Esophagus squamous epithelium (tissue), 5 donors: ENCODE measurements at places on chromosomes 1 and 21.

DNA sequence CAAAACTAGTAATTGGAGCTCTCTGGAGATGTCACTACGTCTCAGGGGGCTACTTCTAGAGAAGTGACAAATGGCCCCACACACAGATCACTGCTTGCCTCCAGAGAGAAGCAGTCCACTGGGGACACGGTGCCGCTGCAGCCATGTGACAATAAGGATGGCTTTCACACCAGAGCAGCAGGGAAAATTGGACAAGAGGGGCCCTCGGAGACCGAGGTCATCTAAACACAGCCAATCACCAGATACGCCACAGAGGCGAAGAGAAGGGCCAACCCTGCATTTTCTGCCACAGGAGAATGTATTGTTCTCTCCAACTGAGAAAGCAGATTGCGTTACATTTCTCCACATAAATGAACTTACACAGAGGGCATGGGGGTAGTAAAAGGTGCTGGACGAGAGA lies 51.2 kb upstream of the TIAM1 start:
- DNase-seq = no peak

DNA sequence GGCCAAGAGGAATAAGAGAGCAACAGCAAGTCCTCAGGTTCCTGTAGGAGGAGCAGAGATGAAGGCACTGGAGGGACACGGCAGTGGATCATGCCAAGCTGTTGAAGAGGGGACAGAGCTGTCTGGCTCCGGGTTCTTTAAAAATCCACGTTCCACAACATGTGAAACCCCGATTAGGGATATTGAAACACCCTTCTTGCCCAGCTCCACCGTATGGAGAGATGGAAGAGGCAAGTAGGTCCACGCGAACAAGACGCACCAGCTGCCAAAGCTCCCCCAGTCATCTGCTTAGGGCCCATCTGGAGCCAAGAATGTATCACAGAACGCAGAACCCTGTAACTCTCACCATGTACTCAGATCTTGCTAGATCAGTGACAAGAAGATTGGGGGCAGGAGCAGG lies 3.9 kb downstream of the C1orf198 start:
- no peak for DNase-seq

GRCh38 chr1:171744986-171745385 lies 3.1 kb upstream of the VAMP4 start:
- DNase-seq = no peak

DNA sequence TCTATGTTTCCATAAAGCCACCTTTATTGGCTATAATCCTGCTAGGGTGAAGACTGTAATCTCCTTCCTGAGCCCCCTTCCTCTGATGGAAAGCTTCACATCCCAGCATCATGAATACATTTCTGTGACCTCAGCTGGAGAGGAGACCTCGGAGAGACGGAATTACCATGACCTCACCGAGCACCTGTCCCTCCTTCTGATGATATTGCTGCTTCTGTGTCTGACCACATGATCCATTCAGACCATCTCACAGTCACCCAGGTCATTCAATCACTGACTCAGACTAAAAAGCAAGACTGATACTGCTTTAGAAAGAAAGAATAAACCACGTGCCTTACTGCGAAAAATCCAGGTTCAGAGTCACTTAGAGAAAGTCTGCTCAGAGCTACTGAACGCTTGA lies 8.8 kb downstream of the KCND3 start:
- DNase-seq = no peak

GRCh38 chr1:145730900-145731299 lies 11.6 kb downstream of the CD160 start:
- no peak for DNase-seq

- peak; percentile 69 for DNase-seq
These were observed 1.1 kb upstream of the JUN start for GRCh38 chr1:58784758-58785441.

DNA sequence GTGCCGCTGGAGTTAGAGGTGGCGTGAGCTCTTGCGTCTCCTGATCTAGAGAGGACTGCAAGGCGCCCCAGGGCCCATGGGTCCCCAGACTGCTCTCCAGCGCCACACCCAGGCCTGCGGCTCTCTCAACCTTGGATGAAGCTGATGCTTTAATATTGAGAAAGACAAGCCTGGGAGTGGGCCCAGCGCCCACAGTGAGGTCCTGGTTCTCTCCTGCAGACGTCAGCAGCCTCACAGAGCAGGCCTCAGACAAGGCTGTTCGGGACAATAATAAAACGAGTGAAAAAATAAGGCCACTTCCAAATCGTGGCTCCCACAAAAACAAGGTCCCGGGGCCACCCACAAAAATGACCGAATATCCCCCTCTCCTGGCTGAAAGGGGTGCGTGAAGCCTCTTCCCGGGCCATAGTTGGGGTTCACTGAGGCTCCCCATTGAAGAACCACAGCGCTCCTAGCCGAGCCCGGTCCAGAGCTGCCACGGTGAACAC lies 6.0 kb upstream of the DNMT3L start:
- DNase-seq = no peak

GRCh38 chr1:23825762-23826522 lies 713 bp upstream of the HMGCL start:
- no peak for DNase-seq

DNA sequence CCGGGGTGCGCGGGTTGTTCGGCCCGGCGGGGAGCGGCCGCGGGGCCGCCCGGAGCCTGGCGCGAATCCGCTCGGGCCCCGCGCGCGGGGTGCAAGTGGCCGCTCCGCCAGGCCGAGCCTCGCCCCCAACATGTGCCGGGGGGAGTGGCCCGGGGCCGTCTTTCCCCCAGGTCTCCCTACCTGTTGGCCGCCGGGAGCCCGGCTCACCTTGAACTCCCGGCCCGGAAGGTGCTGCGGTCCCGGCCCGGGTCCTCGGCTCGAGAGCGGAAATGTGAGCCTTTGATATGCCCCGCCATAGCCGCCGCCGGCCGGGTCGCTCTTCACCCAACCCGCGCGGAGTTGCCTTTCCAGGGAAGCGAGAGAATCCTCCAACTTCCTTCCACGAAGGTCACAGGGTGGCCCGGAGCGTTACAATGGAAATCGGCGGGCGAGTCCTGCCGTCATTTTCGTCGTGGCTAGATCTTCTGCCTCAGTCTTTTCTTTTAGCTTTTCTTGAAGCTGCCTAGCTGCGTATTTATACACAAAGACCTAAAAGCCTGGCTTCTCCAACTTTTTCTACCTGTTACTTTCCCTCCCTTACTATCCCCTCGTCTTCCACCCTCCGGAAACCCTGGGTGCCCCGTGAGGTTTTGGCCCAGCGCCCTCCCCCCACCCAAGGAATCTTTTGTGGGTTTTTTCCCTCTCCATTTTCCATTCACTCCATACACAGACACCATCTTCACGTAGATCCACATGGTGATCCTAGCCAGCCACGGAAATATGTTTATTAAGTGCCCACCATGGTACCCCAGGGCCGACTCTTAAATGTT lies 867 bp downstream of the PTGFRN start:
- DNase-seq = no peak

DNA sequence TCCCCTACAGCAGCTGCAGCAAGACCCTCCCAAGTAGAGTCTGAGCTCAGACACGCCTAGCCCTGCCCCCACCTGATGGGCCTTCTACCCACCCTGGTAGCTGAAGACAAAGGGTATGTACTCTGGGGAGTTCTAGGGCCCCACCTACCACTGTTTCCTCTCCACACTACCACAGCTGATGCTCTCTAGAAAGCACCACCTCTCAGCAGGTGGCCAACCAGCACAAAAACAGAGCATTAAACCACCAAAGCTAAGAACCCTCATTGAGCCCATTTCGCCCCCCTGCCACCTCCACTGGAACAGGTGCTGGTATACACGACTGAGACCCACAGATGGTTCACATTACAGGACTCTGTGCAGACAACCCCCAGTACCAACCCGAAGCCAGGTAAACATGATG lies 258.9 kb downstream of the SETD4 start:
- DNase-seq = no peak

DNA sequence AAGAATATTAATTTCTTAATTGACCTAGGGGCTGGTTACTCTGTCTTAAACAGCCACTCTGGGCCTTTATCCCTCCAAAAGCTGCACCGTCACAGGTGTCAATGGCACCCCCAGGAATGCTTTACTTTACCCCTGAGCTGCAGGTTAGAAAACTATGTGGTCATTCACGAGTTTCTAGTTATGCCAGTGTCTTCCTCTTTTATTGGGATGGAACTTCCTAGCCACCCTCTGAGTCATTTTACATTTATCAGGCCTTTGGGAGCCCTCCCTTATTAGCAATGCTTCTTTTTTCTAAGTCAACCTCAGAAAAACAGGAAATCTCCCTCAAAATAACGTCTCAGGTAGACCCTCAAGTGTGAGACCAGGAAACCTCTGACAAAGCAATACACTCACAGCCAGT lies 59.4 kb upstream of the USH2A start:
- DNase-seq = no peak

- no peak for DNase-seq
These were observed 107.5 kb downstream of the CSMD2 start for GRCh38 chr1:34057347-34058130.

GRCh38 chr1:1510912-1511532 lies 940 bp upstream of the ATAD3A start:
- no peak for DNase-seq

GRCh38 chr1:211229365-211229759 lies 29.8 kb upstream of the RCOR3 start:
- no peak for DNase-seq

DNA sequence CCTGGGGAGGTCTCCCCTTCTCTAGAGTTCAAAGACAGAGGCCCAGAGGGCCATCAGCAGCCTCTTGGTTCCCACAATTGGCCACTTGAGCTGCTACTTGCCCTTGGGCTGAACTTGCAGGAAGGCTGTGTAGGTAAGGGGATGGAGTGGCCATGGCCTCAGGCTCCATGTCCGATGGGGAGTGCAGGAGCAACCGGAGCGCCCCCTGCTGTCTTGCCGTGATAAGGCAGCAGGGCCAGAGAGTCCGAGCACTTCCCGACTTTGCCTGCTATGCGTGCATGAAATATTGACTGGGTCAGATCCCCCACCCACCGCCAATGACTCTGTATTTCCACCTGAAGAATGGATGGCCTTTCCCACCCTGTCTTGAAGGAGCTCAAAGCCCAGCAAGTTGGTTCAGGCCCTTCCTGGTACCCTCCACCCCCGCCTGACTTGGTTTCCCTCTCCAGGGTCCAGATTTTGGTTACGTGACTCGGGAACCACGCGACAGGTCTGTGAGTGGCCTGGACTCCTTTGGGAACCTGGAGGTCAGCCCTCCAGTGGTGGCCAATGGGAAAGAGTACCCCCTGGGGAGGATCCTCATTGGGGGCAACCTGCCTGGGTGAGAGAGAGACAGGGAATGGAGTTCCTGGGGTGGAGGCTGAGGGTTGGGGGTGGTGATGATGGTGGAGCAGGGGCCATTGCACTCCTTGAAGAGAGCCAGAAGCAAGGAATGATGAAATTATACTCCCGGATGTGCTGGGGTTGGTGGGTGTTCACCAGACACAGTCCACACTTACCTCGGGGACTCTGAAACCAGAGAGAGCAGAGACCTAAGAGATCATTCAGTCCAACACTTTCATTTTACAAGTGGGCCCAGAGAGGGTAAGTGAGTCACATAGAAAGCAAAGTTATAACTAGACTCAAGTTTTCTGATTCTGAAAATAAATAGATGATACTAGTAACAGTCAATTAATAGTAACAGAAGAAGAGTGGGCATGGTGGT lies 25.6 kb downstream of the PADI3 start:
- DNase-seq = no peak

- no peak for DNase-seq
These were observed 185.8 kb downstream of the CAMTA1 start for GRCh38 chr1:6971048-6971447.

GRCh38 chr1:208206092-208206698 lies 38.0 kb downstream of the PLXNA2 start:
- DNase-seq = no peak

DNA sequence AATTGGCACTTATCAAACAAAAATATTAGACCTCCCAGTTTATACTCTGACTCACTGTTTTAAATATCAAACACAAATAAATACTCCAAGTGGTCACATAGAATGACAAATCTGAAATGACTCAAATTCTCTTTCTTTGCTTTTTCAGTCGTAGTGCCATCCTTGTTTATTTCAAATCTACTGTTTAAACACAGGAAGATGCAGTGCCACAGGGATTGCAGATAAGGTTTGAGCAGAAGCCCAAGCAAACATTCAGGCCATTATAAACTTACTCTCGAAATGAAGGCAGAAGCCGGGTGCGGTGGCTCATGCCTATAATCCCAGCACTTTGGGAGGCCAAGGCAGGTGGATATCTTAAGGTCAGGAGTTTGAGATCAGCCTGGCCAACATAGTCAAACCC lies 255.4 kb upstream of the PLXNA2 start:
- no peak for DNase-seq

GRCh38 chr1:225866981-225867380 lies 15.2 kb downstream of the TMEM63A start:
- DNase-seq = no peak

DNA sequence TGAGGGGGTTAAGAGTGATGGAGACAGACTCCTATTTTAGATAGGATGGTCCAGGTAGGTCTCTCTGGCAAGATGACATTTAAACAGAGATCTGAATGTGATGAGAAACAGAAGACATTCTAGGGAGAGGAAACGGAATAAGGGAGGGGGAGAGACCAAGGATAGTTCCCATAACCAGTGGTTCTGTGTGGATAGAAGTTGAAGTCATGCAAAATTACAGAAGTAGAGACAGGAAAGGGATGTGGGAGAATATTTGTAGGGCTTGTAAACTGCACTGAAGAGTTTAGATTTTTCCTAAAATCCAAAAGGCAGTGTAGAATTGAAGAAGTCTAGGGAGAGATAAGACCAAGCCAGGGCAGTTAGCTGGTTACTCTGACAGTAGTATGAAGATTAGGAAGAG lies 200.6 kb downstream of the GRIK1 start:
- DNase-seq = no peak

DNA sequence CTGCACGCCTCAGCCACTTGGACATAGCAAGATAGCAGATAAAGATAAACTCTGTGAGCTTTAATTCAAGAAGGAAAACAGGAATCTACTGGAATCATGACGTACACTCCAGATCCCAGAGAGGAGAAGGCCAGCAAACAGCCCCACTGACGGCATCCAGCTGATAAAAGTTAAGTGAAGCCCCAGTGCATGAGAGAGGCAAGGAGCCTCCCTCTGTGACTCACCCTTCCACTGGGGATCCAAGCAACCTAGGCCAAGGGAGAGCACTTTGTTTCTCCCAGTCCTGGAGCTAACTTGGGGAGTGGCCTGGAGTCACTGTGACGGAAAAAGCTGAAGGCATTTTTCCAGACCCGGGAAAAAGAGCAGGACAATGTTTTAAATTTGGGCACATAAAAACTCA lies 270.0 kb downstream of the AKT3 start:
- DNase-seq = no peak
